ENCODE measurements at places on chromosomes 11 and 22.
A peak's percentile ranks its signal among the peaks of the same experiment; 100 is the strongest.

- no peak for DNase-seq
These were observed 125.9 kb downstream of the CWF19L2 start for GRCh38 chr11:107331728-107332127.

- peak; percentile 50 for DNase-seq
These were observed 2.1 kb downstream of the KMT2A start for GRCh38 chr11:118438314-118438931.

- DNase-seq: peak; percentile 27
These were observed 12.1 kb downstream of the CPSF7 start for GRCh38 chr11:61417670-61418069.

GRCh38 chr11:127451861-127452260 lies 451.3 kb upstream of the KIRREL3 start:
- no peak for DNase-seq

DNA sequence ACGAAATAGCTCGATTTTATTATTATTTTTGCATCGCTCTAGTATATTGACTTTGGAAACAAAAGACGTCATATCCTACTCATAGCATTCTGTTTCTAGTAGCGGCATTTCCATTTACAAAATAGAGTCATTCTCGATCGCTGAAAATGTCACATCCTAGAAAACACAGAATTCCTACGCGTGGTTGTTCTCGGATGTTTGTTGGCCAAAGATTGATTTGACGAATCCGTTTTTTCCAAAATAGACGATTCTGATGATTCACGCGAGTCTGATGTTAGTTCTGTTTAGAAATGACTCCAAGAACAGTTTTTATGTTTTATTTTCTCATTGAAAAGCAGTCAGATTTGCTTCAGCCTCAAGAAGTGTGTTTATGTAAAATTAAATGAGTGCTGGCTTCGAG lies 47.6 kb downstream of the SMIM38 start:
- no peak for DNase-seq

- DNase-seq: no peak
These were observed 156.3 kb downstream of the FAT3 start for GRCh38 chr11:92380882-92381281.

- peak; percentile 54 for DNase-seq
These were observed 32.6 kb downstream of the PRCP start for GRCh38 chr11:82867495-82868082.

GRCh38 chr11:43830928-43831440 lies 49.6 kb upstream of the ALKBH3 start:
- no peak for DNase-seq

DNA sequence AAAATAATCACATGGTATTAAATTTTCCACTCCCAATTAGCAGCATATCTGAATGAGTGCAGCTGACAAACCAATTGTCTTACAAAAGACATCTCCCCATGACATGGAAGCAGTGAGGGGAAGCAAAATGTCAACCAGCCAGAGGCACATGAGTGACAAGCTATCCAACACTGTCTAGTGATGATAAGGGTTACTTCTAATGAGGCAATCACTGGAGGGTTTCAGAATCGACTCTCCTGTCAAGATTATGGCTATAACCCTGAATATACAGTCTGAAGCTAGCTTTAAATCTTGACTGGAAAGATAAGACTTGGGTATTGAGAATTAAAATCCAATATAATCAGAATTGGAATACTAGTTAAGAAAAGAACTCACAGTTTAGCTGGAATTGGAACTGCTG lies 50.3 kb downstream of the AMBRA1 start:
- no peak for DNase-seq

GRCh38 chr11:65471447-65471891 lies 27.4 kb upstream of the MALAT1 start:
- DNase-seq: peak; percentile 60

- no peak for DNase-seq
These were observed 1502.1 kb downstream of the TBC1D22A start for GRCh38 chr22:48264586-48264985.

DNA sequence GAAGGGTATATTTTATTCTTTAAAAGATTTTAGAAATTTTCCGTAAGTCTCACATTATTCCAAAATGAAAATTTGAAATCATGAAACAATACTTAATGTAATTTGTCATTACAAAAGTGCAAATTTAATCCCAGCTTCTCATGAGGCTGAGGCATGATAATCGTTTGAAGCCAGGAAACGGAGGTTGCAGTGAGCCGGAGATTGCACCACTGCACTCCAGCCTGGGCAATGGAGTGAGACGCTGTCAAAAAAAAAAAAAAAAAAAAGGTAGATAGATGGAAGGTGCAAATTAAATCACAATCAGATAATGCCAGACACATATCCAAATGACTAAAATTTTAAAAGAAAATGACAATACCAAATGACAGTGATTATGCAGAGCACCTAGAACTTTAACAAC lies 644.2 kb downstream of the FAM181B start:
- DNase-seq: no peak

DNA sequence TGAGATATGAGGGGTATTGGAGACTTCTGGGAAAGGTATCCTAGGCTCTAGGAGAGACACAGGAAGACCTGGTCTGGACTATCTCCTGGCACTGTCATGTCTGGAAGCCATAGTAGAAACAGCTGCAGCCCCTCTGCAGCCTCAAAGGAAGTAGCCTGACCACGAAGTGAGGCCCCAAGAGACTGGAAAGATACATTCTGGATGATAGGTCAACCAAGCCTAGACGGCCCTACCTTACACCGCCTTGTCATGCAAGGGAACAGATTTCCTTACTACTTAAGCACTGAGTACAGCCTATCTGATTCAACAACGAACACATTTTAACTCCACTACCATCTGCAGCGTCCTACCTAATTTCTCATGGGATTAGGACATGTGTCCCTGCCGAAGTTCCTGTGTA lies 31.1 kb downstream of the UQCR10 start:
- DNase-seq: no peak

DNA sequence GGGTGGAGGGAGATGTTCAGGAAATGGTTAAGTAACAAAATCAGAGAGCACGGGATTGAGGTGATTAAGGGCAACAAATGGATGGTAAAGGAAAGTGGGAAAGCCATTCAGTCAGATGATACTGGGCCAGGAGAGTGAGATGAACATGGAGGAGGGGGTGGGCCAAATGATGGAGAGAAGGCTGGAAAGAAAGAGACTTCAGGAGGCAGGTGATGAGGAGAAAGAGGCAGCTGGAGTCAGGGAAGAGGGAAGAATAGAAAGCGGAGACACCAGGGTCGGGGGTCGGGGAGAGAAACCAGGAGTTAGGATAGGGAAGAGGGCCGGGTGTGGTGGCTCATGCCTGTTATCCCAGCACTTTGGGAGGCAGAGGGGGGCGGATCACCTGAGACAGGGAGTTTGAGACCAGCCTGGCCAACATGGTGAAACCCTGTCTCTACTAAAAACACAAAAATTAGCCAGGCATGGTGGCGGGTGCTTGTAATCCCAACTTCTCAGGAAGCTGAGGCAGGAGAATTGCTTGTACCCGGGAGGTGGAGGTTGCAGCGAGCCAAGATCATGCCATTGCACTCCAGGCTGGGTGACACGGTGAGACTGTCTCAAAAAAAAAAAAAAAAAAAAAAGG lies 4.7 kb upstream of the KDM2A start:
- DNase-seq: no peak

GRCh38 chr11:89381094-89381493 lies 110.1 kb downstream of the NOX4 start:
- DNase-seq: no peak

DNA sequence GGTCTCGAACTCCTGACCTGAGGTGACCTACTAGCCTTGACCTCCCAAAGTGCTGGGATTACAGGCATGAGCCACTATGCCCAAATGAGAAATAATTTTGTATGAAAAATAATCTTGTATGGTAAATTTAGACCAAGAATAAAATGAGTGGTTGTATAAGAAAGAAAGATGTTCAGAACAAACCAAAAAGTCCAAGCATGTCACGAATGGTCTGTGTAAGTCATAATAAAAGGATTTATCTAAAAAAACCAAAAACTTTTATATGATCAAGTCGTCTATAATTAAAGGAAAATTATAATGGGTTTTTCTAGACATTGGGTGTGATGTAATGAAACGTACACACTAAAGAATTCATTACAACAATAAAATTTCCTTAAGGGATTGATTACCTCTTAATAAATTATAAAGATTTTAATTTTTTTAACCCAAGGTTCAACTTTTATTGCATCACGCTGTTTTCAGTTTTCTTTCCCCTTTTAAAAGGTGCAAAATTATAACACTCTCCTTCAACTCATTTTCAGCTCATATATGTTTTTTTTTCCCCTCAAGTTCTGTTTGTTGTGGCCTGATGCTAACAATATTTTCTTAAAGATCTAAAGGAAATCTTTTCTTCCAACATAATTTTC lies 8.9 kb upstream of the AQP11 start:
- no peak for DNase-seq

GRCh38 chr11:27309046-27309445 lies 54.0 kb downstream of the CCDC34 start:
- DNase-seq: no peak

DNA sequence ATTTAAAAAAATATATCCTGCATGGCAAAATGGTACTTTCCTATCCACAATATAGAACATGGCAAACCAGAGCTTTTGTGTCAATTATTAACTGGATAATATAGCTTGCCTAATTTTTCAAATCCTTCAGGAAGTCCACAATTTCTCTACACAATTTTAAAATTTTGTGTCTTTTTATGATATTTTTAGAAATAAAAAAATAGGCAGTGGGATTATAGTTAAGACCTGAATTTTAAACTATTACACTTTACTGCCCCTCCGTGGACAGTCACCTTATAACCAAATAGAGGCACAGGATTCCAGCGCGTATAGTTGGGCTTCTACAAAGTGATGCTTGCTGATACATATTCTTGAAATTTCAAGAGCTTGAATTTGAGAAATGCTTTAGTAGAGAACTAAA lies 2.1 kb upstream of the DMC1 start:
- peak; percentile 25 for DNase-seq

- no peak for DNase-seq
These were observed 82.0 kb downstream of the KIRREL3 start for GRCh38 chr11:126918556-126918955.

- DNase-seq: no peak
These were observed 2.8 kb downstream of the CRYAB start for GRCh38 chr11:111908639-111909305.

GRCh38 chr11:70506986-70507385 lies 108.7 kb downstream of the CTTN start:
- DNase-seq: no peak

DNA sequence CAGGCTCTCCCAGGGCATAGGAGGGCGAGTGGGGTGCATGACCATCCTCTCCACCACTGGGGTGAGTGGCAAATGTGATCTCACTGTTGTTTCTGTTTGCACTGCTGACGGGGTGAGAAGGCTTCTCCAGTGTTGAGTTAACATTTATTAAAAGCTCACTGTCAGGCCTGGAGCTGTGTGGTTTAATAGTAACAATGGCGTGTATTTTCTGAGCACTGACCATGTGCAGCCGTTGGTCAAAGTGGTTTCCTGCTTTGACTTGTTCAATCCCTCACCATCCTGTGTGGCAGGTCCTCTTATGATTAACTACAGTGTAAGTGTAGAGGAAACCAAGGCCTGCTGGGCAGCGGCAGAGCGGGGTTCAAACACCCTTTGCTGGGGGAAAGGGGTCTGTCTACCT lies 4.4 kb downstream of the A4GALT start:
- DNase-seq: no peak

GRCh38 chr11:44622190-44622650 lies 56.8 kb downstream of the CD82 start:
- no peak for DNase-seq

- DNase-seq: no peak
These were observed 71.2 kb upstream of the TP53AIP1 start for GRCh38 chr11:129013737-129014475.
